ENCODE measurements at places on chromosomes 11 and 22.

DNA sequence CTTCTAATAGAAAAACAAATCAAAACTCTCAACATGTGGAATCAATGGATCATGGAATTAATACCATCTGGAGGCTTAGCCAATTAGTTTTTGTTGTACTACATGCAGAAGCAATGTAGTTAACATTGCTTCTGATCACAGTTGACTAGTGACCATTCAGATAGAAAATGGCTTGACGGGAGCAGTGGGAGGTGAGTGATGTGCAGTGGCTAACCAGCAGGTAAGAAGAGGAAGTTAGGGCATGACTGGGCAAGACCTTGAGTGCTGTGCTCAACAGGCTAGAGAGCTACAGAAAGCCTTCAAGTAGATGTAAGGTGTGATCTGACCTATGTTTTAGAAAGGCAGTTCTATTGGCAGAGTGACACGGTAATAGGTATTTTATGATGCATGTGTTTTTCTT lies 60.7 kb upstream of the ALKBH3 start:
- DNase-seq: no peak

- peak; percentile 38 for DNase-seq
Observed at GRCh38 chr11:85806876-85807275, 4.1 kb downstream of the SYTL2 start.

DNA sequence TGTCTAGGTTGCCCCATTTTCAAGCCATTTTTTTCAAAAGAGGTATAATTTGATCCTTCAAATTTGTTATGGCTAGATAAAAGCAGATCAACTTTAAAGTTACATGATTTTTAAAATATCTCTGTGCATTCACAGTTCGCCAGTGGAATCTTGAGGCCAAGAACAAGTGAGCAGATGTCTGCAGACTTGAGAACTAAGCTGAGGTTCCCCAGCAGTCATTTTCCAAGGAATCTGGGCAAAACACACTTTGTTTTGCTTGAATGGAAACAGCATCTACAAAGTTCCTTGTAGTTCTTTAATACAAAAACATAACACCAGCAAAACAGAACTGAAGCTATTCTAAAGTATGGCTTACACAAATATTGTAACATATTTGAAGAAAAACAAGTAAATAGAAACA lies 7.7 kb downstream of the MPPED2 start:
- no peak for DNase-seq

DNA sequence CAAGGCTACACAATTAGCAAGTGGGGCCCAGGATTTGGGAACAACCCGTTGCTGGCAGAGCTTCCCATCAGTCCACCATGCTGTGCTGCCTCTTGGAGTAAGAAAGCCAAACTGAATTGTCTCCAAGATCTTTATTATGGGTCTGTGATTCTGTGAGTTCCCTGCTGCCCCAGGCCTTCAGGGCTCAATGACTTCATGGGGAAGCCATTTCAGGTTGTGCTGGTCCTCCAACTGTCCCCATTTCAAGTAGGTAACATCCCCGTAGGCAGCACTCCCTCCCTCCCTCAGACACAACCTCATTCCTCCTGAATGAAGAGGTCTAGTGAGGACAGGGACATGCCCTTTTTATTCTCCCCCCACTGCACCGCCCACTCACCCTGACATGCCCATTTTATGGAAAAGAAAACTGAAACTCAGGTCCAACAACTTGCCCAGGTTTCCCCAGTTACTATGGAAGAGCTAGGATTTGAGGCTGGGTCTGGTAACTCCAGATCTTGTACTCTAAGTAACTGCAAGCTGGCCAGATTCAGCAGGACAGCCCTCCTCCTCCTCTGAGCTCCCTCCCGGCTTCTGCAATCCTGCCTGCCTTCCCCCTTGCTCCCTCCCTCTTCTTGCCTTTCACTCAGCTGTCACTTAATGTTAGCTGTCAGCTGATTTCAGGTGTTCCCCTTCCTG lies 8.2 kb upstream of the YWHAH start:
- DNase-seq: no peak
